Osteoblast (primary cell): ENCODE measurements at places on chromosomes 11 and 22. TPM values are rescaled to one million over a fixed set of nuclear protein-coding genes. Genes with fewer than 3 reads are reported as not detected.
A peak's percentile ranks its signal among the peaks of the same experiment; 100 is the strongest.

DNA sequence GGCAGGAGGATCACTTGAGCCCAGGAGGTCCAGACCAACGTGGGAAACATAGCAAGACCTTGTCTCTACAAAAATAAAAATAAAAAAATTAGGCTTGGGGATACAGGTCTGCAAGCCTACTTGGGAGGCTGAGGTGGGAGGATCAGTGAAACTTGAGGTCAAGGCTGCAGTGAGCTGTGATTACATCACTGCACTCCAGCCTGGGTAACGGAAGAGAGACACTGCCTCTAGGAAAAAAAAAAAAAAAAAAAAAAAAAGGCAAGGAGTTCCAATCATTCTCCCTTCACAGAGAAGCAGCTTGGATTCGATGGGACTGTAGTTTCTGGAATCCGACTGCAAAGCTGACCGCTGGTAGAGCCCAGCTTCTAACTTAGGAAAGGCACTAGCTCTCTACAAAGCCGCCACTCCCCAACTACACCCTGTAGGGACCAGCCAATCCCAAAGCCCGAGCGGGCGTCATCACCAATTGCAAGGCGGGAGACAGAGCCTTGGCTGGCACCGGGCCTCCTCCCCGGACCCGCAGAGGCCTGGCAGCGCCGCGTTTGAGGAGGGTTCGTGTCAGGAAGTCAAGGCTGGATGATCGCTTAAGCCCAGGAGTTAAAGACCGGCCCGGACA lies 716 bp upstream of the DDB2 start:
- peak; percentile 95 for DNase-seq
- peak overlapping the region; percentile 83 for H3K4me3 ChIP-seq
- peaks cover 20% of the 10 kb centered on the region for H3K4me1 ChIP-seq
- no peaks in the 10 kb centered on the region for H3K27me3 ChIP-seq

GRCh38 chr11:13259374-13259773 lies 18.2 kb upstream of the BMAL1 start:
- H3K36me3 ChIP-seq, result no peaks in the 10 kb centered on the region
- no peak overlapping the region for H3K27ac ChIP-seq
- H3K4me3 ChIP-seq, result no peak overlapping the region
- DNase-seq, result no peak
- H3K27me3 ChIP-seq, result no peaks in the 10 kb centered on the region
- H3K4me1 ChIP-seq, result peaks cover 30% of the 10 kb centered on the region

DNA sequence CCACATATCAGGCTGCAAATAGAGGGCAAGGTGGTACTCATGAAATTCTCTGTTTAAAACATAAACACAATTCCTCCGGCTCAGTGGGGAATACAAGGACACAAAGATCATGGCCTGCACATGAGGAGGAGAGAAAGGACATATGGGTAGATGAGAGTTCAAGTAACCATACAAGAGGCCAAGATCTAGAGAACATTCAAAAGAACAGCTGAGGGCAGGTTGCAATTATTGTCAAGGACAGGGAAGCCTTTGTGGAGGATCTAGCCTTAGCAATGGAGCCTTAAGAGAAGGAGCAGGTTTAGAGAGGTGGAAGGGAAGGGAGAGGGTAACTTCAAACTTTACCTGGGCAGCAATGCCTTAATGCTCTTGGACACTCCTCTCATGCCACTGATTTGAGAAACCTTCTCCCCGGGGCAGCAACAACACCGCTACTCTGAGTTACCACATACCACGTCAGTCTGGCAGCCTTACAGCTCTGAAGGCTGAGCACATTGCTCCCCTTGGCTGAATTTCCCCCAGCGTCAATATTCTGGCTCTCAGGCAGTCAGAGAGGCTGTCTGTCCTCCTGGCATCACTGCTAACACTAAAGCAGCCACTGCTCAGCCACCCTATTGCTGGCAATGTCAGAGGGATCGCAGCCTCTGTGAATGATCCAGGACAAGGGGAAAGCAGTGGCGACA lies 55.5 kb downstream of the CLPB start:
- no peak overlapping the region for H3K4me3 ChIP-seq
- DNase-seq, result peak; percentile 78
- no peaks in the 10 kb centered on the region for H3K27me3 ChIP-seq
- H3K4me1 ChIP-seq, result peaks cover 9% of the 10 kb centered on the region
- no peak overlapping the region for H3K27ac ChIP-seq
- no peaks in the 10 kb centered on the region for H3K36me3 ChIP-seq

DNA sequence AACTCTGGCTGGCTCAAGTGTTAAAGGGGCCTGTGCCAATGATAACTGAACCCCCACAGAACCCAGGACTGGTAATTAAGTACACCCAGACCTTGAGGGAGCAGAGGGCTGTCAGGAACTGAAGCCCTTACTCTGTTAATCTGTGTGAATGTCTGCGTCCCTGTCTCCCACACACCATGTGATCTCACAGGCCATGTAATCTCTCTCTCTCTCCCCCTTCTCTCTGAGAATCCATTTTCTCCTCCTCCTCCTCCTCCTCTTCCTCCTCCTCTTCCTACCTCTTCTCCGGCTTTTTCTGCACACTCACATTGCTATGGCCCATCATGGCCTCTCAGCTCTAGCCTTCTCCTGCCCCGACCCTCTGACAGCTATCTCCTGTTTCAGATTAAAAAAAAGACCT lies 14.6 kb upstream of the IRAG1 start:
- no peaks in the 10 kb centered on the region for H3K4me1 ChIP-seq
- no peak for DNase-seq
- peaks cover 4% of the 10 kb centered on the region for H3K27me3 ChIP-seq

DNA sequence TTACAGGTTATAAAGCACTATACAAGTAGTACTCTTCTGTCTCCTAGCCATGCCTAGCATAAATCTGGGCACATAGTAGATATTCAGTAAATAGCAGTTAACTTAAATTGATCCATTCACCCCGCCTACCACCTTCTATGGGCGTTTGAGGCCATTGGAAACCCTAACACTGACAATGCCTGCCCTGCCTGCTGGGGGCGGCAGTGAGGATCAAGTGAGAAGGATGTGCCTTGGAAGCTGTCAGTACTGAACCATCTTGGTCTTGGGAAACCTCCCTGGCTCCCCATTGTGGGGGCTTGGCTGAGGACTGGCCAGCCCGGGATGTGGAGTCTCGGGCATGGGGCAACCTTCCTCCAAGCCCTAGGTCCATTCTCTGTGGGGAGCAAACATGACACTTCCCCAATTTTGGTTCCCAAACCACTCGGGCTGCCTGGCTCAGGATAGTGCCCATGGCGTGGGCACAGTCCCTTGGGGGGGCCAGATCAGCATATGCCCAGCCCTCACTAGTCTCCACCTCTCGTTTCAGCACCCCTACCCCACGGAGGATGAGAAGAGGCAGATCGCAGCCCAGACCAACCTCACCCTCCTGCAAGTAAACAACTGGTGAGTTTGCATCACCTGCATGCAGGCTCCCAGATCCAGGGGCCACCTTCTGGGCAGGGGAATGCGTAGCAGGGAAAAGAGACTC lies 67.4 kb downstream of the FEZ1 start:
- no peaks in the 10 kb centered on the region for H3K4me1 ChIP-seq
- DNase-seq, result no peak
- no peaks in the 10 kb centered on the region for H3K36me3 ChIP-seq

DNA sequence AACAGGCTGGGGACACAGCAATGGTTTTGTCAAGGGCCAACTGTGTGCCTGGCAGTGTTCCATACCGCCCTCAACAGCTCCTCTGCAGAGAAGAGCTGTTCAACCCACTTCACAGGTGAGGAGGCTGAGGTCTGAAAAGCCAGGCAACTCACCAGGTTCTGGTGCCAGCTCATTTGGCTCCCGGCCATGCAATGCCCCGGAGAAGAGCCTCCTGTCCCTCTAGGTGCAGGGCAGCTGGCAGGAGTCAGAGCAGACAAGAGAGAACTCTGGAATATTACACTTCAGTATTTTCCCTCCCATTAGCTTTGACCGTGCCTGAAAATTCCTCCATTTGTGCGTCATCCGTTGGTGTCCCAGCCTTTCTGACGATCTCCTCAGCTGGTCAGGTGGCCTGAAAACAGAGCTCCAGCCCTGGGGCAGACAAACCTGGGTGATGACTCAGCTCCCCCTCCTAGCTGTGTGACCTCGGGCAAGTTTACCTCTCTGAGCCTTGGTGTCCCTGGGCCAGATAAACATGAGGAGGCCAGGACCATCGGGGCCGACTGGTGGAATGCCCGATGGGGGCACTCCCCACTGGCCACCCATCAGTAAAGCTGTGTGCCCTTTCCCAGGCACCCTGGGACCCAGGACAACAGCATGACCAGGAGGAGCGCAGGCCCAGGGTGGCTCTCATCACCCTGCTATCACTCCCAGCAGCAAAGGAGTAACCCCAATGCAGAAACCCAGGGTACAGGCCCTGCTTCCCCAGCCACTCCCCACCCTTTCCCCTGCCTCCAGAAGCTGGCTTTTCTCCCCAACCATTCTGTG lies 9.6 kb upstream of the C1QTNF6 start:
- peaks cover 34% of the 10 kb centered on the region for H3K4me1 ChIP-seq
- peak overlapping the region; percentile 78 for H3K4me3 ChIP-seq
- DNase-seq, result peak; percentile 75
- peak overlapping the region; percentile 24 for H3K27ac ChIP-seq

GRCh38 chr22:32364210-32364609 lies 6.5 kb downstream of the RFPL3 start:
- H3K27ac ChIP-seq, result no peak overlapping the region
- H3K36me3 ChIP-seq, result no peaks in the 10 kb centered on the region
- H3K4me3 ChIP-seq, result no peak overlapping the region
- H3K27me3 ChIP-seq, result no peaks in the 10 kb centered on the region
- no peaks in the 10 kb centered on the region for H3K4me1 ChIP-seq
- no peak for DNase-seq

- H3K27me3 ChIP-seq, result no peaks in the 10 kb centered on the region
- peak; percentile 72 for DNase-seq
- H3K4me1 ChIP-seq, result no peaks in the 10 kb centered on the region
- H3K27ac ChIP-seq, result no peak overlapping the region
- H3K4me3 ChIP-seq, result no peak overlapping the region
- no peaks in the 10 kb centered on the region for H3K36me3 ChIP-seq
These were observed 72.7 kb downstream of the KCNQ1 start for GRCh38 chr11:2517386-2518064.

DNA sequence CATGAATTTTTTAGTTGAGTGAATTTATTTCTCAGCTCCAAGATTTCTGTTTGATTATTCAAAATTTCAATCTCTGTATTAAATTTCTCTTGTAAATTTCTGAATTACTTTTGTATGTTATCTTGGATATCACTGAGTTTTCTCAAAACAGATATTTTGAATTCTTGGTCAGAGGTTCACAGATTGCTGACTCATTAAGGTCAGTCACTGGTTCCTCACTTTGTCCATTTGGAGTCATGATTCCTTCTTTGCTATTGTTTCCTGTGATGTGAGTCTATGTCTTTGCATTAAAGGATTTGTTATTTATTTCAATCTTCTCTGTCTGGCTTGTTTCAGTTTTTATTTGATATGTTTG lies 10.2 kb upstream of the IL17RA start:
- H3K27me3 ChIP-seq, result no peaks in the 10 kb centered on the region
- no peak overlapping the region for H3K4me3 ChIP-seq
- no peak overlapping the region for H3K27ac ChIP-seq
- H3K4me1 ChIP-seq, result peaks cover 13% of the 10 kb centered on the region

DNA sequence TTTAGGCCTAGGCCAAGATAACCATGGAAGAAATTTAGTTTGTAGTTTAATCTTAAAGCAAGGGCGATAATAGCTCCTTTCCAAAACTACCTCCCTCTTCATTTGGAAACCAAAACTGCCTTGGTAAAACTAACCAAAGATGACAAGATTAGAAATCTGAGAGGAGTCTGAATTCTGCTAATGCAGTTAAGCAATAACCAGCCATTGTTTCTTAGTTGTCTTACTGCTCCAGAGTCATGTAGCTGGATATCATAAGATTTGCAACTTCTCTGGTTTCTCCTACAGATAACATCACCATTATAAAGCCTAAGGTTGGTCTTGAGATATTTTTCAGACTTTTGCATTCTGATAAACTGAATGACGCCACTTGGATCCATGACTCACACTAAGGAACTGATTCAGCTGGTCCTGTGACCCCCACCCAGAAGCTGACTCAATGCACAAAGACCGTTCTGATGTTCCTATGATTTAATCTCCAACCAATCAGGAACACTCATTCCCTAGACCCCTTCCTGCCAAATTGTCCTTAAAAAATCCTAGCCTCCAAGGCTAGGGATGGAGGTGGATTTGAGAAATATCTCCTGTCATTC lies 200.8 kb downstream of the LUZP2 start:
- no peaks in the 10 kb centered on the region for H3K27me3 ChIP-seq
- no peaks in the 10 kb centered on the region for H3K4me1 ChIP-seq
- no peaks in the 10 kb centered on the region for H3K36me3 ChIP-seq
- no peak overlapping the region for H3K4me3 ChIP-seq

DNA sequence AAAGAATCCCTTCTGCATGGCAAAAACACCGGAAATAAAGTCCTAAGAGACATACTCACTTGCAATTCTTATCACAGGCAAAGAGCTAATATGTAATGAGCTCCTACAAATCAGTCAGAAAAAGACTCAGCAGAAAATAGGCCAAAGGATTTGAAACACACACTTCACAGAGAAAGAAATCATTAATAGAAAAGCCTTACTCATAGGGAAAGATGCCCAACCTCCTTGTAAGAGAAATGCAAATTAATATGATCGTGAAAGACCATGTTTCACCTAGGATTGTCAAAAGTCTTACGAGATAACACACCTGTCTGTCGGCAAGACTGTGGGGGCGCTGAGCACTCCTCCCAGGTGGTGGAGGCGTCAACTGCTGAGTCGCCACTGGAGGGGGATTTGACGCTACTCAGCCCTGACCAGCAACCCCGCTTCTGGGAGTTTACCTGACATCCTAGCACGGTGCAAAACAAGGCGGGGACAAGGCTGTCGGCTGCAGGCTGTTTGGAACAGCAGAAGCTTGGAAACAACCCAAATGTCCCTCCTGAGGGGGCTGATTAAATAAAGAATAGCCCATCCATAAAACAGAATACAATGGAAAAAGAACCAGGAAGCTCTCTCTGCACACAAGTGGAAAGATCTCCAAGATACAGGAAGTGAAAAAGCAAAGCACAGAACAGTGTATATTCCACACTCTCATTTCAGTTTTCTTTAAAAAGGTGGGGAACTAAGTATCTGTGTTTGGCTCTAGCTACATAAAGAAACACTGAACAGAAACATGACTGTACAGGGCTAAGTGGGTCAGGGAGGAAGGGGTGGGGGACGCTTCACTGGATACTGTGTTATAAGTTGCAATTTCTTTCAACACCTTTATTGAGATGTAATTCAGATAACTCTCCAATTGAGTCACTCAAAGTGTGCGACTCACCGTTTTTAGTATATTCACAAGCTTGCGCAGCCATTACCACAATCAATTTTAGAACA lies 11.5 kb downstream of the CSNK1E start:
- DNase-seq, result peak; percentile 85
- peaks cover 81% of the 10 kb centered on the region for H3K36me3 ChIP-seq
- H3K4me1 ChIP-seq, result peaks cover 34% of the 10 kb centered on the region
- no peak overlapping the region for H3K4me3 ChIP-seq
- peak overlapping the region; percentile 18 for H3K27ac ChIP-seq
- no peaks in the 10 kb centered on the region for H3K27me3 ChIP-seq

MED15 gene
- total RNA-seq, result 36.9 and 49.8 TPM in 2 replicates

ACRV1 gene
- not detected in 2 replicates for total RNA-seq

CCND1 gene
- 187 and 237 TPM in 2 replicates for total RNA-seq

OR8G5 gene
- not detected in 2 replicates for total RNA-seq

PKNOX2 gene
- under 0.01 and 1.2 TPM in 2 replicates for total RNA-seq

OR6T1 gene
- not detected in 2 replicates for total RNA-seq

GTSE1 gene
- 1.8 and 2.1 TPM in 2 replicates for total RNA-seq
